NCI-H526 treated with DMSO at 0.1 percent for 48 hours (cell line): ENCODE measurements at places on chromosomes 12 and 14.

- no peak for DNase-seq
Observed at GRCh38 chr12:51009056-51009440, 17.1 kb downstream of the SLC11A2 start.

DNA sequence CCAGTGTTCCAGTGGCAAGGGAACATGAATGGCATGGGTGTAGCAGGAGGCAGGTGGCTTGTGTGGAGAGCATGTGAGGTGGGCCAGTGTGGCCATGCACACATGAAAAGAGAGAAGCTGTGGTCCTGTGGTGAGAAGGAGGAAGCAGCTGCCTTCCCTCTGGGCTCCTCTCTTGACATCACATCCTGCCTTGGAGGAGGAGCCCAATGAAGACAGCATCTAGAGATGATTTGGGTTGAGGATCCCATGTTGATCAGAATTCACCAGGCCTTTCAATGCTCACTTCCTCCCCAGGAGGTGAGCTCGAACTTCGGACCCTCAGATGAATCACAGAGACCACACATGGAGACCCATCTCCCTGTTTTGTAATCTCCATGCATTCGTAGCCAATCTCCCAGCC lies 82.6 kb downstream of the LRRC74A start:
- no peak for DNase-seq

- DNase-seq = no peak
Observed at GRCh38 chr14:93161411-93161940, 23.2 kb downstream of the MOAP1 start.

GRCh38 chr14:102255401-102256190 lies 49.4 kb downstream of the MOK start:
- DNase-seq = no peak

DNA sequence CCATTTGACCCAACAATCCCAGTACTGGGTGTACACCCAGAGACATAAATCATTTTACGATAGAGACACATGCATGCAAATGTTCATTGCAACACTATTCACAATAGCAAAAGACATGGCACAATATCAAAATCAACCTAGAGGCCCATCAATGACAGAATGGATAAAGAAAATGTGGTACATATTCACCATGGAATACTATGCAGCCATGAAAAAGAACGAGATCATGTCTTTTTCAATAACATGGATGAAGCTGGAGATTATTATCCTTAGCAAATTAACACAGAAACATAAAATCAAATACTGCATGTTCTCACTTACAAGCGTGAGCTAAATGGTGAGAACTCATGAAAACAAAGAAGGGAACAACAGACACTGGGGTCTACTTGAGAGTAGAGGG lies 249.1 kb downstream of the RASSF9 start:
- DNase-seq = no peak
